ENCODE measurements at places on chromosomes 16 and 17.

GRCh38 chr16:14321542-14321941 is 250.4 kb downstream of the MRTFB start:
- no peak for DNase-seq

DNA sequence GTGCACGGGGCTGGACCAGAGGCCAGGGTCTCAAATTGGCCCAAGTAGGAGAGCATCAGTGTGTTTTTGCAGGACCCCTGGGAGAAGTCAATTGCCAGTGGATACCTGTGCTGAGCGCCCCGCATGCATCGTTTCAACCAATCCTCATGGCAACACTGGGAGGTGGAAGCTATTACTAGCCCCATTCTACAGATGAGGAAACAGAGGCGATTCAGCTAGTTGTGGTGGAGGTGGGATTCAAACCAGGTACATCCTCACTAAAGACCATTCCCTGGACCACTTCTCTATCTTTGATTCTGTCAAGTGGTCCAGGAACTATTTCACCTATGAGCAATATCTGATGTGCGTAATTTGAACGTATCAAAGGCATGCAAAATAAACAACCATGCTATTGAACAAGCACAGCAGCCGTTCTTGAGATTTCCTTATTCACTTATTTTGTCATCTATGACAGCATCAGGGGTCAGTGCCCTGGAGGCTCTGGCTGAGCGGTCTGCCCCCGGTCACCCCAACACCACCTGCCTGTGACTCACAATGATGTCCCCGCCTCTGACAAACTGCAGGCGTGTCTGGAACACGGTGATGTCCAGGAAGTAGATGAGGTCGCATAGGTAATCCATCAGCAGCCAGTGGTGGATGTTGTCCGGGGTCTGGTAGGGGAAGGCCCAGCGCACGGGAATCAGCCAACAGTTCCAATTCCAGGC is 54.0 kb downstream of the CNGB1 start:
- DNase-seq = no peak

DNA sequence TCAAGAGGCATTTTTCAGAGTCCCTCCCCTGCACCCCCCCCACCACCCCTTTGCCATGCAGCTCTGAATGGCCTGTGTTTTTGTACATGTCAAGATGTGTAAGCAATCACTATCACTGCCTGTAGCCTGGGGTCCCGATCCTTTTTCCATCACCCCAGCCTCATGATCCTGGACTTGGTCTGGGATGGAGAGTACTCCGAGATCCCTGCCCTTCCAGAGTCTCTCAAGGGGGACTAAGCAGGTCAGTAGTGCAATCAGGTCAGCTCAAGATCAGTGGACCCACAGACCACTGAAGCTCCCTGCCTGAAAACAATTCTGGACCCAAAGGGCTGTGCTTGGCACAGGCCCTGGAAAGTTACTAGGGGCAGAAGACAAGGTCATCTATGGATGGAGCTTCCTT is 7.5 kb upstream of the GJD3 start:
- DNase-seq = no peak

GRCh38 chr17:10713318-10713717 is 15.9 kb downstream of the ADPRM start:
- DNase-seq = no peak

- no peak for DNase-seq
Measured at GRCh38 chr16:49657736-49658465, 198.0 kb downstream of the ZNF423 start.

DNA sequence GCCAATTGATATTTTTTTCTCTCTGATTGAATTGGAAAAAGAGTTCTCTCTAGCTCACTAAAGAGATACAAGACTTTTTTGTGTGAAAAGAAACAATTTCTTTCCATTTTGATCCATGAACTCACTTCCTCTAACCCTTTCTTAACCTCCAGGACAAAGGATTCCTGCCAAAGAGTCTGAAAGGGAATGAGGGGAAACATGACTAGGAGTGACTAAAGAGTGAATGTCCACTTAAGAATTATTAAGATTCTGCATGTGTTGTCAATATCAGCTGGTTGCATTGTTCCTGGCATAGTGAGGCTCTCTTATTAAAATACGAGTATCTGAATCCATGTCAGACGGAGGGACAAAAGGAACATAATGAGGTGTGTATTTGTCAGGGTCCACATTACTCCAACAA is 344.7 kb downstream of the GRIN2A start:
- no peak for DNase-seq

DNA sequence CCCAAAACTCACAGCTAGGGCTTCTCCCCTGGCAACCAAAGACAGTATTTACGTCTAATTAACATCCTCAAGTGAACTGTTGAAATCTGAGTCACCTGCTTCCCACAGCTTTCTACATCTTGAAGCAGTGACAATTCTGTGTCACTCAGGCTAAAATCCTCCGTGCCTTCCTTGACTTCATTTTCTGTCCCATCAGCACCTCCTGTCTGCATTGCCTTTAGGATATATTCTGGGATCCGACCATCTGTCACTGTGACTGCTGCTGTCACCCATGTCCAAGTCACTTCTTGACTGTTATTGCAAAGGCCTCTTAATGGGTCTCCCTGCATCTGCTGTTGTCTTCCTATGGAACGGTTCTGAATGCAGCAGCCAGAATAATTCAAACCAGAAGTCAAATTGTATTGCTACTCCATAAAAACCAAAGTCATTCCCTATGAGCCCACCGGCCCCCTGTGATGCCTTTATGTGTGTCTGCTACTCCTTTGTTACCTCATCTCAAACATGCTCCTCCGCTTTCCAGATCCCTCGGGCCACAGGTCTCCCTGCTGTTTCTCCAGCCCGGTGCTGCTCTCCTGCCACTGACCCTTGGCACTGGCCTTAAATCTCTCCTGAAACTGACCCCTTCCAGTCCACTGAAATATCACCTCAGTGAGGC is 56.9 kb downstream of the WWP2 start:
- DNase-seq = no peak
